Activated T-cell treated with anti-CD3 and anti-CD28 coated beads for 1 hour (primary cell): ENCODE measurements at places on chromosomes 6 and 20.

GRCh38 chr6:130995783-130996447 is 67.1 kb downstream of the EPB41L2 start:
- no peak for DNase-seq

- DNase-seq, result no peak
Measured at GRCh38 chr20:47810721-47811347, 25.6 kb upstream of the SULF2 start.

- no peak for DNase-seq
Measured at GRCh38 chr6:130368576-130368975, 2.8 kb downstream of the TMEM200A start.

GRCh38 chr6:165717732-165718465 is 54.9 kb upstream of the PDE10A start:
- no peak for DNase-seq

GRCh38 chr6:44974511-44974910 is 353.6 kb upstream of the RUNX2 start:
- DNase-seq, result no peak

GRCh38 chr6:109284675-109285074 is 97.6 kb downstream of the CD164 start:
- no peak for DNase-seq

DNA sequence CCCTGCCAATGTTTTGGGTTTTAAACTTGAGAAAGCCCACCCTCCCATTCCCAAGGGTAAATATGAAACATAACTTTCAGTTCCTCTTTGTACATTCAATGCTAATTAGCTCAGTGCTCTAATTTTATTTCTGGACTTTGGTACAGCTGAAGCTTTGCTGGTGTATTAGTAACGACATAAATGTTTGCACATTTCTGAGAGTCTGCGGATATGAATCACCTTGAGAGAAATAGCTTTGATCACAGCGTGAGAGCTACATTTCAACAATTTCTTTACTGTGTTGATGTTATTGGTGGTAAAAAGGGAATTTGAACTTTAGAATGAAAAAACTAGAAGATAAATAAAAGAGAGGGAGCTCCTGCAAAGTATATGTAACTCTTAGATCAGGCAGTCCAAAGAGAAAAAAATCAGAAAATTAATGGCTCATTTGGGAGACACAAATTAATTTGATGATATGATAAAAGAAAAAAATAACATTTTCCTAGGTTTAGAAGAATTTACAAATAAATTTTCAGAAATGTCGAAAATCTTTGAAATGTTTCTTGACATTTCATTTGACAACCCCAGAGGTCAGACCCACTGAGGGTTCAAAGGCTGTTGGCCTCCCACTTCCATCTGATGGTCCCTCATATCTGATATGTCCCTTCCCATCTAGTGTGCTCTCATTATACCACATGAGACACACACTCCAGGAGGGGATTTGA is 38.5 kb upstream of the CAP2 start:
- no peak for DNase-seq

- no peak for DNase-seq
Measured at GRCh38 chr6:151452750-151453427, 963 bp upstream of the RMND1 start.

DNA sequence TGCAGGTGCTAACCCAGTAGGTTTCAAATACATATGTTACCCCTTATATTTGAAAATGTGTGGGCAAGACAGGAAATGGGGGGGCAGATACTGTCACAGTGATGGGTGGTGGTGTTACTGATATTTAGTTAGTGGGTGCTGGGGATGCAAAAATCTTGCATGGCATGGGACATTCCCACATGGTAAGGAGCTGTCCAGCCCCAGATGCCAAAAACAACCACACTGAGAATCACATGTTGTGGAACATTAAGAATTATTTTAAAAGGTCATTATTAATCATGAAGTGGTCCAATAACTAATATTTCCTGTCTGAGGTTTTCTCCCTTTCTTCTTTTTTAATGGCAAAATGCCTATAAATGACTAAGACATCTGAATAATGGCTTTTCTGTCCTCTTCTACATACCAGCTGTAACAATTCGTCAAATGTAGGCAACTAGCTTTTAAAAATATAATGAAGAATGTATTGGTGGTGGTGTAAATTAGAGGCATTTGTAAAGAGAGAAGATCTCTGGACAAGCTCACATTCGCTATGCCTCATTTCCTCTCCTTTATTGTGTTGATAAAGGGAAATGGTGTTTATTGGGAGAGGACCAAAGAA is 57.3 kb upstream of the SLC35B3 start:
- DNase-seq, result no peak

- DNase-seq, result no peak
Measured at GRCh38 chr20:13515291-13515690, 123.4 kb downstream of the TASP1 start.

GRCh38 chr6:114431641-114432040 is 88.8 kb upstream of the HS3ST5 start:
- DNase-seq, result no peak

GRCh38 chr20:54668271-54669039 is 193.1 kb downstream of the DOK5 start:
- peak; percentile 3 for DNase-seq

DNA sequence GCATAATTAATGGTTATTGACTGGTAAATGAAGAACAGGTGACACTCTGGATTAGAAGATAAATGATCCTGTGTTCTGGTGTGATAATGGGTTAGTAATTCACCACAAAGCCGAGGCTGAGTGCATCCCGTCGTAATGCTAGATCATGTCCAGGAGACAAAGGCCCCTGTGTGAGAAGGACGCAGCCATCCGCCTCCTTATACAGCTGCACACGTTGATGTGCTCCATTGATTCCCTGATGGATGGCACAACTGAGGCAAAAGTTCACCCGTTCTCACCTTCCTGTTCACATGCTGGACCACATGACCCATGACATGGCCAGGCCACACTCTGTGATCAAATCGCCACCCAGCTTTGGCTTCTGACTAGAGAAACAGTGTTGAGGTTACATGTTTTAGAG is 136.1 kb downstream of the FOXC1 start:
- DNase-seq, result no peak

- no peak for DNase-seq
Measured at GRCh38 chr20:9510911-9511310, 3.5 kb upstream of the LAMP5 start.

DNA sequence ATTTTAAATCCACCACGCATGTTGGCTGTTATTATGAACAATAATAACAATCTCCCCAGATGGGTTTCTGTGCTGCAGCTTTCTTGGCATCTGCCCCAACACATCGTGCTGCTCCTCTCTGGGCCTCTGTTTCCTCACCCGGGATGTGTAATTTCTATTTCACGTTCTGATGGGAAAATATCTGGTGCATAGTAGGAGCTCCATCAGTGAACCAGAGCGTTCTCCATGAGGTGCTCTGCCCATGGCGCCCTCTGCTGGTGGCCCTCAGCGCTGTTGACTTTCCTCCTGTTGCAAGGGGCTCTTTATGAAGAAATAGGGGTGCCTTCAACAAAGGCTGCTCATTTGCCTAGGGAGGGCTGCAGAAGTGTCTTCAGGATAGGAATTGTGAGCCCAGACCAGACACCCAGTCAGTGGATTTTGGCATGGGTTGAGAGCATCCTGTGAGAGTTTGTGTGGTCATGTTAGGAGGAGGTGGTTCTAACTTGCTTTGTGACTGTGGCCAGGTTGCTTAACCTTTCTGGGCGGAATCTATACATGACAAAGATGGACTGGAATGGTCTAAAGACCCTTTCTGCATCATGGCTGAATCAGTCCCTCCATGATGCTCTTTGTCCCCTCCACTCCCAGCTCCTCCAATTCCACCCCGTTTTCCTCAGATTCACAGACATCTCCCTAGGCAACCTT is 8.1 kb downstream of the SCRT2 start:
- peak; percentile 53 for DNase-seq

- no peak for DNase-seq
Measured at GRCh38 chr6:35586542-35586941, 73.8 kb upstream of the TULP1 start.

- no peak for DNase-seq
Measured at GRCh38 chr6:40408786-40409542, 178.2 kb downstream of the LRFN2 start.

GRCh38 chr6:126048635-126049034 is 62.3 kb downstream of the TRMT11 start:
- DNase-seq, result no peak

- no peak for DNase-seq
Measured at GRCh38 chr6:5996714-5997419, 9.9 kb downstream of the NRN1 start.

DNA sequence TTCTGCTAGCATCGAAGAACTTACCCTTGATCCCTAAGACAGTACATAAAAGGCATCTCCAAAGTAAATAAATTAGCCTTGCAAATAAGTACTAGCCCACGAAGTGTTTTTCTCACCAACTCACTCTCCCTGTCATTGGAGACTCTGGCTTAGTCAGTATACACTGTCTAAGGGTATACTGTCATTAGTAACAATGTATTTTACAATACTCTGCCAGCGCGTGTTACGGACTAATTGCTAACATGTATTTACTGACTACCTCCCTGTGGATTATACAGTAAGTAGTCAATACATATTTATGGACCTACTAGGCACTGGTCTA is 72.1 kb downstream of the NFATC2 start:
- no peak for DNase-seq

DNA sequence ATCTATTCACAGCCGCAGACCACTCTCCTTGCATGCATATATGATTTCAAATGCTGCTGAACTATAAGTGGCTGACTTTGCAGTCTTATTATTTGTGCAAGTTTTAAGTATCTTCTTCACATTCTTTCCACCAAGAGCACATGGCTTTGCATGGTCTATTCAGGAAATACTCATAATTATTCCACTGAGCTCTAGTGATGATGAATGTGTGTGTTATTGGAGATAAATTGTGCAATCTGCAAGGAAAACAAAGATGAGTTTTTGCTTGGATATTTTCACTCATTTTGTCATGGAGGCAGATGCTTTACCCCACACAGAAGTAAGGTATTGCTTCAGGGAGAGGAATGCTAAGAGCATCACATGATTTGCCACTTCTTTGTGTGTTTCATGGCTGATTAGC is 764.6 kb downstream of the TBC1D32 start:
- no peak for DNase-seq

DNA sequence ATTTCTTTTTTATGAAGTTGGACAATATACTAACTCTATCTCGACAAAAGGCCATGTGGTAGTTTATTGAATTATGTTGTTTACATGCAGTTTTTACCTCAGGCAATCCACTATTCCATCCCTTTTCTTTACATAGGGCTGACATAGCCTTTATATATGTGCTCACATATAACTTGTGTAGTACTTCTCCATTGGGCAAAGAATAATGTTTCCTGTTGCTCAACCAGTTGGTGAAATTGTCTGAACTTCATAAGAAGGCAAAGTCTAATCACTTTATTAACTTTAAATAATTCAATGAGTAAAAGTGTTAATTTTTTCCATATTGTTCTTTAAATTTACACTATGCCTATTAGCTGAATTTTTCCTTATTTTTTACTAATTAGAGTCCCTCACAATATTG is 1272.1 kb downstream of the EPHA7 start:
- no peak for DNase-seq

- DNase-seq, result no peak
Measured at GRCh38 chr20:48638546-48638945, 189.3 kb downstream of the PREX1 start.

- DNase-seq, result no peak
Measured at GRCh38 chr20:21063276-21063675, 42.9 kb downstream of the LINC00237 start.

GRCh38 chr6:161696801-161697200 is 422.9 kb upstream of the AGPAT4 start:
- DNase-seq, result no peak

- DNase-seq, result no peak
Measured at GRCh38 chr20:59813126-59813947, 120.1 kb downstream of the SYCP2 start.

GRCh38 chr6:16089232-16090062 is 39.4 kb upstream of the MYLIP start:
- DNase-seq, result no peak

DNA sequence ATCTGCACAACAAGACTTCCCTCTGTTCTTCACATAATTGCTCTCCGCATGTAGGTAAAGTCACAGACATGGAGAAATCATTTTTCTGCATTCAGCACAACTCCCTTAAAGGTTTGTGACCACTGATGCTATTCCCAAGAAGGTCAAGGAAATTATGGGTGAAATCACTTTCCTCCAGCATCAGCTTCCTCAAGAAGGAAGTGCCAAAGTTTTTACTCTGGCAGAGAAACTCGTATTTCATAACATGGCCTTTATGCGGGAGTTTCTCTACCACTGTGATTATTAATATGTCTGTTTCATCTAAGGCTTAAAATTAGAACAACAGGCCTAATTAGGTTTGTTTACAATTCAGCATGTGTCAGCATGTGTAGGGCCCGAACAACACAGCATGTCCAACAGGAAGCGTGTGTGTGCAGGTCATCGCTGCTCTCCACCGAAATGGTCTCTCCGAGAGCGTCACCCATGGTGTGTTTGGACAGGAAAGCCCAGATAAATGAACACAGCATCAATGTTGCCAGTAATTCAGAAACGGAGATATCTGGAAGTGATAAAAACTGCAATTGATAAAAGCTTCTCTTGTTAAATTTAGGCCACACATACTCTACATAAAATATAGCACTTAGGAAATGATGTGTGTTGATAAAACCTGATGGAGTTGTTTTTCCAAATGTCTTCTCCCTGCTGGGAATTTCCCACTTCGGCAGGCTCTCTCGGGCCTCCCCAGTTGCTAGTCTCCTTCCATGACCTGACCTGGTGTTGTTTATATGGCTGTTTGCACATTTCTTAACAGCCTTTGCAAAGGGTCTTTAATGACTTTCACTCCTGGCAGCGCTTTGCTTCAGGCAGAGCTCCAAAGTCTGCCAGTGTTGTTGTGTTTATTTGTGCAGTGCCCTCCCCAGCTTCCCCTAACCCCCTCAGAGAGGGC is 265.1 kb upstream of the CEP162 start:
- no peak for DNase-seq

- no peak for DNase-seq
Measured at GRCh38 chr6:126812651-126813050, 305.8 kb upstream of the RSPO3 start.

DNA sequence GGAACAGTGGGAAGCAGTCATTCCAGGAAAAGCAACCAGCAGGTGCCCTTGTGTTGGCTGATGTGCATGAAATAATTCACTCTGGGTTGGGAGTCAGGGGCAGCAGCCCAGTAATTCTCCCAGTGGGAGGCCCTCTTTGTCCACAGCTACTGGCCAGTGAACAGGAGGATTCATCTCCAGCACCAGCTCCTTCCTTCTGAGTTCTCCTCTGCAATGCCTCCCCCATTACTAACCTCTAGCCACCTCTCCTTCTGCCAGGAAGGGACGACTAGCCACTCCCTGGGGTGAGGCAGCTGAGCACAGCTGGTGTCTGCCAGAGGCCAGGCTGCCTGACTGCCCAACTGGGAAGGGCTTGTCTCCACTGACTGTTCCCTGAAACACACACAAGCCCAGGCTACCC is 12.5 kb upstream of the R3HDML start:
- no peak for DNase-seq

- no peak for DNase-seq
Measured at GRCh38 chr6:52787917-52788316, 15.7 kb downstream of the GSTA1 start.

- DNase-seq, result no peak
Measured at GRCh38 chr6:66149132-66149531, 442.1 kb upstream of the EYS start.

GRCh38 chr6:156485150-156485549 is 292.0 kb upstream of the ARID1B start:
- DNase-seq, result no peak
